G401 (cell line): ENCODE measurements at places on chromosomes 5 and 9. TPM values are rescaled to one million over a fixed set of nuclear protein-coding genes. Genes with fewer than 3 reads are reported as not detected.

Gene ST6GALNAC4
- total RNA-seq: 31.9 and 32.8 TPM in 2 replicates

Gene GADD45G
- not detected in 2 replicates for total RNA-seq

Gene C9orf153
- 0.07 TPM in 1 of 2 replicates, not detected in the other for total RNA-seq

Gene ANKRD20A1
- 0.41 TPM in 1 of 2 replicates, not detected in the other for total RNA-seq

Gene SMIM33
- total RNA-seq: not detected in 2 replicates

Gene ANKRD34B
- total RNA-seq: 0.17 TPM in 1 of 2 replicates, not detected in the other

Gene CDH10
- total RNA-seq: not detected in 2 replicates

Gene SNX30
- 11.9 and 12.8 TPM in 2 replicates for total RNA-seq

Gene GTF2H2C
- 57.7 and 61.5 TPM in 2 replicates for total RNA-seq

Gene ENHO
- total RNA-seq: 10.4 and 18.0 TPM in 2 replicates

Gene NUDT12
- 15.1 and 19.1 TPM in 2 replicates for total RNA-seq

Gene SLC1A3
- 2.9 TPM in 1 of 2 replicates, not detected in the other for total RNA-seq
